Foreskin melanocyte (primary cell): ENCODE measurements at places on chromosomes 12 and 14.

GRCh38 chr14:37223947-37224474 is 26.3 kb downstream of the MIPOL1 start:
- DNase-seq, result no peak

GRCh38 chr12:56257071-56257470 is 1.1 kb downstream of the ANKRD52 start:
- DNase-seq, result no peak

DNA sequence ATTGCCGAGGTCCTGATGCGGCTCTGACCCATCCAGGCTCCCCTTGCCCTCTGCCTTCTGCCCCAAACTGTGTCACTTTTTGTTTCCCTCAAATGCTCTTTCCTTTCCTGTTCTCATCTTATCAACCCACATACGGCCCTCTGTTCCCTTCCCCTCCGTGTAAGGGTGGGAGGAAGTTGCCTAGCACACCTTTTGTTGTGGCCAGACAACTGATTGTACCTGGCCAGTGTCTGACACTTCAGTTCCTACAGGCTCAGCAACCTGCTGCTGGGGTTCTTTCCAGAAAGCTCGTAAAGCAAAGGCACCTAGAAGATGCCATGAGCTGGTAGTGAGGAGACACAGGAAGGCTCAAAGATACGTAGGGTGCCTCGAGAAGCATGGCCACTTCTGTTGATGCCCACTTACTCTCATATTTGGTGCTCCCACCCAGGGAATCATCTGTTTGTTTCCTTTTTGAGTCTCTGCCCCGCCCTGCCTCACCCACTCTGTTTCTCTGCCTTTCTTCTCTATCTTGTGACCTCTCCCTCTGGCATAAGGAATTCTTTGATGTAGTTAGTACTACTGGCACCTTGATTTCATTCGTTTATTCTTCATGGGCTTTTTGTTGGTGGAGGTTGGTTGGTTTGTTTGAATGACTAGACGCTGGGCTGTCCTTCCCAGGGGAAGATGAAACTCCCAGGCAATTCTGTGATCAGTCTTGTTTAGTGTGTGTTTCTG is 152.4 kb upstream of the FKBP4 start:
- no peak for DNase-seq

GRCh38 chr12:109125791-109126190 is 9.4 kb downstream of the ACACB start:
- no peak for DNase-seq

DNA sequence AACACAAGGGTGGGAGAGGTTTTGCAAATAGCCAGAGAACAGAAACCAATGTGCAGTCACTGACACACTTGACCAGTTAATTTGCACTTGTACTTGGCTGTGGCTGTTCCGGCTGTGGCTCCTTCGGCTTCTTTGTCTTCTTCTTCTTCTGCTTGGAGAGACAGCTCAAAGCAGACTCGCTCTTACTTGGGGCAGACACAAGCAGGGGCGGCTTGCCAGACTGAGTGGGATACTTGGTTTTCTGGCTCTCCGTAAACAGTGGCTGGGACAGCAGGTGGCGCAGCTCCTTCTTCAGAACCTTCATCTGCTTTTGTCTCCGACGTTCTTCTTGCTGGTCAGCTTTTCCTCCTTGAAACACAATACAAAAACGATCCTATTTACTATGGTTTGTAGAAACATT is 25.0 kb downstream of the OTUB2 start:
- no peak for DNase-seq

GRCh38 chr14:50800032-50800431 is 30.9 kb downstream of the NIN start:
- DNase-seq, result no peak

DNA sequence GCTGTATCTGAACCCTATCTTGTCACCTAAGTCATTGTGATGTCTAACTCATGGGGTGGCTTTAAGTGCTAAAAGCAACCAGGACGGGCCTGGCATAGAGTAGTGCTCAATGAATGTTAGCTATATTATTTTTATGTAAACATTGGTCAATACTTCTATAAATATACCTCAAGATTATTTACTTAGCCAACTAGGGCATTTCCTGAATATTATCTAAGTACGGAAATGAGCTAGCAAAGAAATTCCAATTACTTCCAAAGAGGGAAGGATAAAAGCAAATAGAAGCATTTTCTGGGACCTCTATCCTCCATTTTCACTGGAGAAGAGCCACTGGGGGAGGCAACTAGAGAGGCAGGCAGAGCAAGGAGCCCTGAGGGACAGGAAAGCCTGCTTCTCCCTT is 20.6 kb downstream of the CCDC92 start:
- no peak for DNase-seq

GRCh38 chr14:91186515-91187066 is 57.9 kb downstream of the GPR68 start:
- no peak for DNase-seq

- DNase-seq, result no peak
These were observed 2.0 kb downstream of the PTHLH start for GRCh38 chr12:27970401-27971120.

GRCh38 chr12:73341559-73342247 is 1069.5 kb downstream of the TRHDE start:
- DNase-seq, result no peak

DNA sequence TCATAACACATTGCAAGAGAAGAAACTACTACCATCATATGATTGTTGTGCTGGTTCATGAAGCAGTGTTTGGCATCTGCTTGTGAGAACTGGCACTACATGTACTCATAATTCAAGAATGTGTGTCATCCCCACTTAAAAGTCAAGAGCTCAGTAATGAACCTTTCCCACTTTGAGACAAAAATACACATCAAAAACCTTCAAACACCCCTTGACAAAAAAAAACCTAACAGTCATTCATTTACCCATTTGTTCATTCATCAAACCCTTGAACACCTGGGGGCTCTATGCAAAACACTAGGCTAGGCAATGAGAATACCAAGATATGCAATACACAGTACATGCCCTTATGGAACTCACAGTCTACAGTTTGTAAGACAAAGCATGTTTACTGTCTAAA is 40.0 kb downstream of the KIF21A start:
- no peak for DNase-seq

DNA sequence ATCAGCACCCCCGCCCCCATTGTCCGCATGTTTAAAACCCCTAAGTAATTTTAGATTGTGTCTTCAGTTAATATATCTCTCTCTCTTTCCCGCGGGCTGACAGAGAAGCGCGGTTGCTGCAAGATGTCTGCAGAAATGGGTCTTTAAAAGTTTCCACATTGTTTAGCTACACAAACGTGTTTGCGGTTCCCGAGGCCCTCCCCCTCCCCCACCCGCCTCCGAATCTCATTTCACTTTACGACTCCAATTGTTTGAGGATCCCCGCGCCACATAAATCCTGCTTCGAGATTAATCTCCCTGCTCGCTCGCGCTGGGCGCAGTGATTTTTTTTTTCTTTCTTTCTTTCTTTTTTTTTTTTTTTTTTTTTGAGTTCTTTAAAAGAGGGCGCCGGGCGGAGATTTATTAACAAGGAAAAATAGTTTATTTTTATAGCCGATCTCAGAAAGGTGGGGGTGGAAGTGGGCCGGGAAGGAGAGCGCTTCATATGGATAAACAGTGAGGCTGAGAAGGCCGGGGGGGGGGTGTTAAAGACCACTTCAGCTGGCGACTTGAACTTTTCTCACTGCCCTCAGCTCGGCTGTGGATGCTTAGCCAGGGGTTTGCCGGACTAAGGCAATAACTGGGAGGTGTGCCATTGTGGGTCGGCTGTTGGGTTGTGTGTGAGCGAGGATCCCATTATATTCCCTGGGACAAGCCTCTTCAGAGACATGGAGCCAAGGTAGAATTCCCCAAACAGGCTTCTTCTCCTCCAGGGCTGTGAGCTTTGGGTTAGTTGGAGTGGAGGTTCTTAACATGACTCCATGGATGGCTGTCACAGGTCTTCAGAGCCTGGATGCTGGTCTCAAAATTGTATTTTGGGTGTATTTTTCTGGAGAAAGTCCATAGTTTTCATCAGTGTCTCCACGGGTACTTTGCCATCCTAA is 39.7 kb upstream of the TBX5 start:
- DNase-seq, result no peak

DNA sequence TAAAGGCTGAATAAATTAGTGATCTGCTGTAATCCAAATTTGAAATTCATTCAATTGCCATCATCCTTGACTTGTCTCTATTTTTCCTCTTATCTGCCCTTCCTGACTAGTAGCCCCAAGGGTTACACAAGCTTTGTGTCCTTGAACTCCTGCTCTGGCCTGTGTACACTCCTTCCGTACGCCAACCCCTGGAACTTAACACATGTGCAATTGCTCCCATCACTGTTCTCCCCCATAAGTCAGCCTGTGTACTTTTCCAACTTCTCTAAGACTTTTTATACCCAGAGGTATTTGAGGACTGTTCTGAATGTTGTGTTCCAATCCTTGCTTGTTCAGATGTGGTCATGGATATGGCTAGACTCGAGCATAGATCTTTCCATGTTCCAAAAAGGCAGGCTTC is 171.1 kb upstream of the G2E3 start:
- no peak for DNase-seq

DNA sequence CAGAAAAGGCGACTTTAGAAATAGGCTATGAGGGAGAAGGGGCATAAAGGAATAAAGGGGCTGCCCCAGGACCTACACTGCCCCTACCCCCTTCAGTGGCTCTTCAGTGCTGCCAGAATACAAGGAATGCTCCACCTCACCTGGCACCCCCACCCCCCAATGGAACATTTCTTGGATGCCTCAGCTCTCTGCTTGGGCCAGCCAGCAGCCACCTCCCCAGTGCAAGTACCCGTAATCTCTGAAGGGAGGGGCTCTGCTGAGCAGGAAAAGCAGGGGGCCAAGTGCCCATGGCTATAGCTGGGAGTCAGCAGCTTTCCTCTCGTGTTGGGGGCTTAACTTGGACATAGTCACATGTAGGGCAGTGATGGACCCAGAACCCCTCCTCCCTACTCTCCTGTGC is 33.3 kb downstream of the BAZ2A start:
- DNase-seq, result no peak

DNA sequence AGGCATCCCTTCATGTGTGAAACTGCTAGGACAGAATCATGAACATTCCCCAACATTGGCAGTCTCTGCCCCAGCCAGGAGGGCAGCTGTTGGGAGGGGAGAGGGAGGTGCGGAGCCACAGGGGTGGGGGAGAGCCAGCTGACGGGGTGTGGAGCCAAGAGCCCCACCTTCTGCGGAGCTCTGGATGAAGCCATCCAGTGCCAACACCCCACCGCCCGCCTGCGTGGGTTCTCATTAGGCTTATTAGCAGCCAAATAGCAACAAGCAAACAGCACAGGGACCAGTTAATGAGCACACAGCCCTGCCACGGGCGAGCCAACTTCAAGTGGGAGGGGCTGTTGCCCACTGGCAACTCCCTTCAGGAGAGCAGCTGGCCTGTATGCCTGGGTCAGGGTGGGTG is 12.1 kb downstream of the LTBP2 start:
- DNase-seq, result no peak
